ENCODE measurements at places on chromosomes 5 and 9. TPM values are rescaled to one million over a fixed set of nuclear protein-coding genes. Genes with fewer than 3 reads are reported as not detected.
A peak's percentile ranks its signal among the peaks of the same experiment; 100 is the strongest.

FAM153A gene
- 0.90 TPM for total RNA-seq

ZCCHC10 gene
- 30.6 TPM for total RNA-seq

CCDC187 gene
- total RNA-seq: 8.2 TPM

- no peak for DNase-seq
Measured at GRCh38 chr5:147906326-147907095, at the start of gene C5orf46. TSS of gene C5orf46 (minus strand) at chr5:147906538. CDS start at chr5:147906501, 37 bp downstream.

DNA sequence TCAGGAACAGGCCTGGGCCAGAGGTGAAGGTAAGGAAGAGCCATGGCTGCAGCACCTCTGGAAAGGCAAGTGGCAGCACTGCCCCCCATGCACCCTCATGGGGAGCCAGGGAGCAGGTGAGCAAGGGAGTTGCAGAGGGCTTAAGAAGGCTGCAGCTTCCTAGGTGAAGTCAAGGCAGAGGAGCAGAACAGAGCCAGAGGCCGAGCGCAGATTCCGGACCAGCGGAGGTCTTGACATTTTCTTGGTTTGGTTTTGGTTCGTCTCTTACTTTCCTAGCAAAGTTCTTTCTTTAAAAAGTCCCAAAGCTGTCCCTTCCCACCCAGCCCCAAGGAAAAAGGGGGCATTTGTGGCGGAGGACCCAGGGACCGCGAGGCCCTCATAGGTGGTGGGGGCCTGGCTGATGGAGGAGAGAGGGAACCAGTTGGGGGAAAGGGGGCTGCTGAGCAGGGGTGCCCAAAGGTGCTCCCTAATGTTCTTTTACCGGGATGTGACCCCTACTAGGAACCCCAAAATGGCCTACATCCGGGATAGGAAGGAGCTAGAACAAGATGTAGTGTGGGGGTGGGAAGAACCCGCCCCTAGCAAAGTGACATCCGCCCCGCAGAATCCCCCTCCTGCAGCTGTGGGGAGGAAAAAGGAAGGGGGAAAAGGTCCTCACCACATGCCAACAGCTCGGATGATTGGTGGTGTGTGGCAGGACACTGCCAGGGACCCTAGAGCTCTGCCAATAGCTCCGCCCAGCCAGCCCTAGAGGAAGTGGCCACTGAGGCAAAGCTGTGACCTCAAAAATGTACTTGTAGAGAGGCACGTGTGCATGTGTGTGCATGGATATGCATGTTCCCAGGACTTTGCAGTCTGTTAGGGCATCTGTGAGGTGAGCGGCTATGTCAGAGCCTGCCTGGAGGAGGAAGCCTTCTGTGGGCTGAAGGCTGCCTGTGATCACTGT is 914 bp upstream of the CD72 start:
- DNase-seq: peak; percentile 90

DNA sequence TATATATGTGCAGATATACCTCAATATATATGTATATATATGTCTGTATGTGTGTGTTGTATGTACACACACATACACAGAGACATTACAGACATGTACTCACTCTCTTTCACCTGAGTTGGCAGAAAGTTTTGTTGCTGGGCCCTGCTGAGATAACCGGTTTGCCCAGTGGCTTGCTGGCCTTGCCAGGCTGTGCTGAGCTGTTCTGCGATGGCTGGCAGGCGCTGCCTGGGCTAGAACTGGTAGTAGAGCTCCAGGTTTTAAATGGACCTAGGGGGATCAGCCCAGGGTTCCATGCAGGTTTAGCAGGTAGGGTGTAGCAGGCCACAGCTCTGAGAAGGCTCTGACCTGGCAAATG is 394.3 kb downstream of the GADD45G start:
- DNase-seq: no peak

GRCh38 chr5:127133071-127133470 is 59.8 kb upstream of the C5orf63 start:
- DNase-seq: no peak

GRCh38 chr9:93216073-93216365 is 32.1 kb downstream of the WNK2 start:
- DNase-seq: no peak

- DNase-seq: no peak
Measured at GRCh38 chr5:164651546-164652275, 1146.3 kb downstream of the MAT2B start.

DNA sequence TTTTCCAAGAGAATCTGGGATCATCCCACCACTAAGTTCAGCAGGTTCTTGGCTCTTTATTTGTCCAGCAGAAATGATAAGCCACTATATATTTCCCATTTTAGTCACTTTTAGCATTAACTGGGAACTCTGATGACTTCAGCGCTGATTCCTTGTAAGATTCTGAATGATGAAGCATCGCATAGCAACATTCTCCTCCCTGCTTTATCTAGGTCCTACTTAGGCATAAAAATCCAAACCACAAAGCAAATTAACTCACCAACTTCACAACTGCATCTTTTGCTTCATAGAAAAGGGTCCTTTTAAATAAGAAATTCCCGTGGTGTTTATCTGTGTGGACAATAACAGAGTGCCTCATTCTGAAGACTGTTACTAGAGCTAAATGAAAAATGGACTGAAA is 203.9 kb downstream of the SAXO1 start:
- DNase-seq: no peak

- no peak for DNase-seq
Measured at GRCh38 chr9:91192381-91193086, 169.2 kb downstream of the AUH start.

- no peak for DNase-seq
Measured at GRCh38 chr9:78236551-78236910, 656 bp downstream of the CEP78 start.

GRCh38 chr9:69936427-69936826 is 107.2 kb upstream of the MAMDC2 start:
- DNase-seq: no peak

DNA sequence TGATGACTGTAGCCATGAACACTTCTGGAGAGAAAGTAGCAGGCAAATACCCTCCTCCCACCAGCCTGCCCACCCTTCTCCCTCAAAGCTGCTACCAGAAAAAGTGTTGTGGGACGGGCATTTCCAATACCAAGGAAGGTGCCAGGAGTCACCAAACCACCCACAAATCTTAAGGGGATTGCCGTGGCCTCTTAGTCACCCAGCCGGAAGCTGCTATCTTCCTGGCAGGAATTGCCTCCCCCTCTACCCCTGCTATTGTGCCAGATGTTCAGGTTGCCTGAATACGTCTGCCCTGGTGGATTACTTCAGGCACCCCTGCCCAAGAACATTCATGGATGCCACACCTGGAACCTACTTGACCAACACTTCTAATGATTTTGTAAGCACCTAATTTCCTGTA is 156.1 kb downstream of the TTC39B start:
- no peak for DNase-seq
